ENCODE measurements at places on chromosomes 7 and 10.

- no peak for DNase-seq
Observed at GRCh38 chr10:37975401-37975991, 951 bp downstream of the ZNF25 start.

DNA sequence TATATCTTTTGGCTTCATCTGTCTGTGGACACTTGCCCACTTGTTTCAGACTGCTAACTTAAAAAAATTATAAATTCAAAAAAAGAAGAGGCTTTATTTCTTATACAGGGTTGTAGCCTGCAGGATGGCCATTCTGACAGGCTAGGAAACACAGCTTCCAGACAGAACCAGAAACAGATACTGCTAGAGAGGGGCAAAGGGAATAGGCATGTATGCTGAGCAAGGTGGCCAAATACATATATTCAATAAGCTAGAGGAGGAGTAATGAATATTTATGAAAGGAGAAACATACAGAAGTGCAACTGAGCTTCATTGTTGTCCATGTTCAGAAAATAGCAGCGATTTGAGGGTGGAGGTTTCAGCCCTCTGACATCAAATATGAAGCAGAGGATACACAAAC is 22.0 kb upstream of the MAGI2 start:
- no peak for DNase-seq

- DNase-seq: peak; percentile 81
Observed at GRCh38 chr10:50990568-50991455, 83.5 kb upstream of the PRKG1 start.

- no peak for DNase-seq
Observed at GRCh38 chr7:121369462-121369861, 26.6 kb downstream of the FAM3C start.

DNA sequence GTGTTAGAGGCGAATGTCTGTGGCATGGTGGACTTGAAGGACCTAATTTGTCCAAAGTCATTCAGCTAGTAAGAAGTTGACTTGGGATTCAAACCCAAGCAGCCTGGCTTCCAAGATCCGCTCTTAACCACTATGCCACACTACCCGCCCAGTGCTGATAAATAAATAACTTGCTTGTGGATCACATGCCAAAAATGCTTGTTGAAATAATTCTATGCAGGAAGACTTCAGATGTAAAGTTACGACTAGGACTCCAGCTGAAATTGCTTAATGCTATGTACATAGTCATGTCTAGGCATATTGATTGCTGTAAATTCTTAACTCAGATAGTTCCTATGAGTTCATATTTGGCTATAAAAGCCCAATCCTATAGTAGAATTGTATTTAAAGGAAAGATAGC is 76.0 kb downstream of the PLXDC2 start:
- no peak for DNase-seq

- DNase-seq: no peak
Observed at GRCh38 chr7:115558161-115558560, 472.4 kb downstream of the TFEC start.
